Brain (organoid and tissue), 16 donors: ENCODE measurements at places on chromosomes 7 and 10.

GRCh38 chr7:155300641-155301452, 3.2 kb downstream of the INSIG1 start:
- DNase-seq, result no peak

GRCh38 chr7:37493123-37493522, 44.5 kb upstream of the ELMO1 start:
- DNase-seq, result no peak

GRCh38 chr10:62907470-62908212, 91.5 kb upstream of the EGR2 start:
- DNase-seq, result no peak

GRCh38 chr10:114412907-114413797, 8.8 kb upstream of the AFAP1L2 start:
- DNase-seq, result no peak

GRCh38 chr10:60777696-60778213, 523 bp upstream of the CDK1 start:
- no peak for DNase-seq

GRCh38 chr7:105990727-105991453, 27.8 kb downstream of the CDHR3 start:
- DNase-seq, result peak; percentile 75

- no peak for DNase-seq
Observed at GRCh38 chr7:75819711-75820110, 6.1 kb upstream of the CCL24 start.

- DNase-seq, result no peak
Observed at GRCh38 chr7:154583454-154583853, 419.5 kb downstream of the PAXIP1 start.

- DNase-seq, result no peak
Observed at GRCh38 chr10:103734731-103735130, 120.6 kb downstream of the SH3PXD2A start.

- DNase-seq, result no peak
Observed at GRCh38 chr10:68506411-68506810, 20.9 kb downstream of the SLC25A16 start.

- no peak for DNase-seq
Observed at GRCh38 chr10:69728335-69728870, 73.3 kb upstream of the COL13A1 start.

GRCh38 chr7:150003304-150003810, 129.6 kb downstream of the ATP6V0E2 start:
- no peak for DNase-seq

- DNase-seq, result no peak
Observed at GRCh38 chr10:90579602-90580242, 278.1 kb downstream of the HTR7 start.

- no peak for DNase-seq
Observed at GRCh38 chr10:33101392-33101787, 143.4 kb upstream of the ITGB1 start.

DNA sequence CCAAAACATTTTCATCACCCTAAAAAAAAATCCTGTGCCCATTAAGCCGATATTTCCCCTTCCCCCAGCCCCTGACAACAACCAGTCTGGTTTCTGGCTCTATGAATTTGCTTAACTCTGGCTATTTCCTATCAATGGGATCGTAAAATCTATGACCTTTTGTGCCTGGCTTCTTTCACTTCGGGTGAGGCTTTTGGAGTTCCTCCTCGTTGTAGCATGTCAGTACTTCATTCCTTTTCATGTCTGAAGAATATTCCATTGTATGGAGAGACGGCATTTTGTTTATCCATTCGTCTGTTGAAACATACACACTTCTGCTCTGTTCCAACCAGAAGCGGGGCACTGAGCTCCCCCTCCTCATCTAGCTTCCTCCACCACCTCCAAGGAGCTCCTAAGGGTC, 29.5 kb downstream of the TACC2 start:
- DNase-seq, result no peak

DNA sequence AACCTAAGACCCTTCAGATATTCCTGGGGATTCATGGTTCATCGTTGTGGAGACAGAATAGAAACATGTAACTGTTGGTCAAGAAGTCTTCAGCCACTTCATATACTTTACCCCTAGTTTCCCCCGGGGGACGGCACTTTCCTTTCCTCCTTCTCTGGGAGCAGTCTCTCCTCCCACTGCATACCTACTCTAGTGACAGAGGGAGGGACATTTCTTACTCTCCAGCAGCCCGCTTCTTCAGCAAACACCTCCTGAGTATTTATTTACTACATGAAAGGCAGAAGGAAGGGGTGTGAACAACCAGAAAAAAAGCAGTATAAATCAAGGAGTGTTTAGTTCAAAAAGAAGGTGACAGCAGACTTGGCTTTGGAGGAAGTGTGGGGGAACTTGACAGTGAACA, 69.0 kb downstream of the LHFPL3 start:
- no peak for DNase-seq

DNA sequence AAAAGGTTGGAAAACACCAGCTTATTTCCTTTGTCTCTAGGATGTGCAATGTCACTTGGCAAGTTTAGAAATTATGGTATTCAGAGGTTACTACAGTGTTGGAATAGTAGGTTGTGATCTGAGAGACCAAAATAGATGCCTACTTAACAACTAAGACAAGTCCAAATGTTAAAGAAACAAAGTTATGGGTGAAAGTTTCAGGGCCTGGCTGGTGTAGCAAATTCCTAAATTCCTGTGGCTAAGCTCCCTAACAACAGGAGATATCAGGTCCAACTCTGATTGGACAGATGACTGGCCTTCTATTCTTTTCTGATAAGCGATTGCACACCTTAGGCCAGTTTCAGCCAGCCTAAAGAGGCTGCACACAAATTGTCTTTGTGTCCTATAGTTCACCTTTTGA, 873.5 kb downstream of the REEP3 start:
- no peak for DNase-seq

DNA sequence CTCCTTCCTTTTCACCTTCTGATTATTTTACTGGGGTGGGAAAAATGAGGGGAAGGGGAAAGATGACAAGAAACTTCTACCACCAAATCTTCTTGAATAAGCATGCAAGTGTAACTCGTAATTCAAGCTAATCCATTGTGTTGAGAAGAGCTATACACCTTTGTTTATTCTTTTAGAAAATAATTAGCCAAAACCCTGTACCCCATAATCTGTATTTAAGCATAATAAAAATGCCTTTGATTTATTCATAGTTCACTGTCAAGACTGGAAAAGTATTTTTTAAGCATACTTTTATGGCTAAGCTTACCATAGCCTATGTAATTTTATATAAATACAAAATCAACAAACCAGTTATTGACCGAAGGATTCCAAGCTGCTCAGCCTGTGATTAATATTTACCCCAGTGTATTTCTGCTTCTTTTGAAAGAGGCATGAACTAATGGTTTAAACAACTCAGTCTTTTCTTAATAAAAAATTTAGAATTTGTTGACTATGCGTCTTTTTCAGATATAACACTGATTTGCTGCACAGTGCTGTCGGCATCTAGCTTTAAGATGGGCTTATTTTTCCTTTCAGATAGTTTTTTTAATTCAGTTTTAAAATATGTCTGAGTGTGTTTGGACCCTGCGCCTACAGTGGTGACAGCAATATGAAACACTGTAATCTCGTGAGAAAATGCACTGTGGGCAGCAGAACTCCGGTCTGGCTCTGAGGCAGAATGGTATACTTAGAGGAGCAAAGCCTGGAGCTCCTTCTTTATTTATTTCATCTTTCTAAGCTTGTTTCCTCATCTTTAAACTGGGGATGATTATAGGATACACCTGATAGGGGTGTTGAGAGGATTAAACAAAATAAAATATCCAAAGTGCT, 238.8 kb upstream of the LRGUK start:
- DNase-seq, result no peak

- no peak for DNase-seq
Observed at GRCh38 chr10:130326954-130327353, 190.8 kb downstream of the GLRX3 start.

GRCh38 chr10:48767373-48768143, 82.9 kb downstream of the WDFY4 start:
- no peak for DNase-seq

- DNase-seq, result peak; percentile 81
Observed at GRCh38 chr7:47622946-47623640, 41.2 kb upstream of the TNS3 start.

DNA sequence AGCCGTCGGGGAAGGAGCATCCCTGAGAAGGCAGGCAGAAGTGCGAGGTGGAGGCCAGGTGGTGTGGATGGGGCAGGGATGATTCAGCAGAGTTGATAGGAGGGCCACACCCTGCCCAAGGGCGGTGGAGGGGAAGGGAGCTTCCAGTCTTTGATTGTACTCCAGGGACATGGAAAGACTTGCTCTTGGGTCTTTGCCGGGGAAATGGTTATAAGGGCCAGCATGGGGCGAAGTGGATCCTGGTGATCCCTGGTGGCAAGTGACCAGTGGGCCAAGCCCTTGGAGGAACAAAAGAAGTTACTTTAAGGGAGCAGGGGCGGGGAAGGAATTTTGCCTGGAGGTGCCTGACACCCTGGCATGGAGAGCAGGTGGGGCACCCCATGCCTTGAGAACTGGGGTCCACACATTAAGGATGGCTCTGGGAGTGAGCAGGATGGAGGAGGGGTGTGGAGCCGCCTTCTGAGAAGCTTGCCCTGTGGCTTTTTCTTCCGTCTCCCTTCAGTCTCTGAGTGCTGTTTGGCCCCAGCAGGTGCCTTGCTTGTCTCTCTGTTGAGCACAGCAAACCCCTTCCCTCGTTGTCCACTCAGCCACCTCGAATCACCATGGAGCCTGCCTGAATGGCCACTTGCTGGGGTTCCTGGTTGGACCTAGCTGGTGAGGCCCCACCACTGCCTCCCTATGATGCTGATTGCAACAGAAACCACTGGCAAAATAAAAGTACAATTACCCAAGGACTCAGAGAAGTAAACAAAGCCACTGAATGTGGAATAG, 83.9 kb downstream of the RAMP3 start:
- no peak for DNase-seq

- no peak for DNase-seq
Observed at GRCh38 chr7:36285276-36285675, 104.4 kb upstream of the ANLN start.

DNA sequence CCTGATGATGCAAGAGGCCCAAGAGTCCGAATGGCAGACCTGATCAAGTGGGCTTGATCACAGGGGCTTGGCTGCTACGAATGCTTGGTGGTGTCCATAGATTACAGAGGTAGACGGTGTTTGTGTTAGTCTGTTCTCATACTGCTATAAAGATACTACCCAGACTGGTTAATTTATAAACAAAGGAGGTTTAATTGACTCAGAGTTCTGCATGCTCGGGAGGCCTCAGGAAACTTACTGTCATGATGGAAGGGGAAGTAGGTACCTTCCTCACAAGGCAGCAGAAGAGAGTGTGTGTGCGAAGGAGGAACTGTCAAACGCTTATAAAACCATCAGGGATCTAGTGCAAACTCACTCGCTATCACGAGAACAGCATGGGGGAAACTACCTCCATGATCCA, 268.9 kb upstream of the KLF6 start:
- DNase-seq, result no peak

- no peak for DNase-seq
Observed at GRCh38 chr7:40057292-40057691, 77.1 kb downstream of the MPLKIP start.

DNA sequence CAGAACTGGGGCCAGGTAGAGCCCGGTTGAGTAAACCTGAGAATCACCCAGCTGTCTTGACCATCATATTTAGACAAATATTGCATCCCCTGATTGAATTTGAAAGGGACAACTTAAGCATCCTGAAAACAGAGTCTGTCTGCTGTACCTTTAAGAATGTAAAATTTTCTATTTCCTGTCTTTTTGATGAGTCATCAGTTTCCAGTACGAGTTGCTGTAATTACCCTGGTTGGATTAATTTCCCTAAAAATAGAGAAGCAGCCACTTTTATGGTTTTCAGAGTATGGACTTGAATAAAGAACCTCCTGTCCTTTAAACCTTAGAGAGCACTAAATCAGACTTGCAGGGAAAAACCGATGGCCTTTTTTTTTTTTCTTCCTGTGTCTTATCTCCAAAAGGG, 164.6 kb upstream of the SH2B2 start:
- DNase-seq, result peak; percentile 36

GRCh38 chr10:114766470-114766869, 55.1 kb upstream of the FHIP2A start:
- no peak for DNase-seq

DNA sequence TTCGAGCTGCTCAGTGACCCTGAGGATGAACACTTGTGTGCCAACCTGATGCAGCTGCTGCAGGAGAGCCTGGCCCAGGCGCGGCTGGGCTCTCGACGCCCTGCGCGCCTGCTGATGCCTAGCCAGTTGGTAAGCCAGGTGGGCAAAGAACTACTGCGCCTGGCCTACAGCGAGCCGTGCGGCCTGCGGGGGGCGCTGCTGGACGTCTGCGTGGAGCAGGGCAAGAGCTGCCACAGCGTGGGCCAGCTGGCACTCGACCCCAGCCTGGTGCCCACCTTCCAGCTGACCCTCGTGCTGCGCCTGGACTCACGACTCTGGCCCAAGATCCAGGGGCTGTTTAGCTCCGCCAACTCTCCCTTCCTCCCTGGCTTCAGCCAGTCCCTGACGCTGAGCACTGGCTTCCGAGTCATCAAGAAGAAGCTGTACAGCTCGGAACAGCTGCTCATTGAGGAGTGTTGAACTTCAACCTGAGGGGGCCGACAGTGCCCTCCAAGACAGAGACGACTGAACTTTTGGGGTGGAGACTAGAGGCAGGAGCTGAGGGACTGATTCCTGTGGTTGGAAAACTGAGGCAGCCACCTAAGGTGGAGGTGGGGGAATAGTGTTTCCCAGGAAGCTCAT, 1.1 kb downstream of the DDIT4 start:
- peak; percentile 66 for DNase-seq

DNA sequence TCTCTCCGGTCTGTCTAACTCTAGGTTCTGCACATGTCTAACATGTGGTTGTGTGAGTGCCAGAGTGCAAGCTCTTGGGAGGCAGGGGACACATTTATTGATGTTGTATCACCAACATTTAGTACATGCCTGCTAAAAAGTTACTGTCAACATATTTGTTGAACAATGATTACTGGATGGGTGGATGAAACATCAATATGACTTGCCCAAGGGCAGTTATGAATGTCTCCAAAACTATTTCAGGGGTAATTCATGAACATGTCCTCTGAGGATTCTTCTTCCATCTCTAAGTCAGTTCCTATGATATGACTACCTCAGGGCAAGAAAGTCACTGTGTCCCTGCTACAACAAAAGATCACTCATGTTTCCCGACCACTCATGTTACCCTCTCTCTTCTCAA, 91.3 kb upstream of the STEAP1B start:
- no peak for DNase-seq

DNA sequence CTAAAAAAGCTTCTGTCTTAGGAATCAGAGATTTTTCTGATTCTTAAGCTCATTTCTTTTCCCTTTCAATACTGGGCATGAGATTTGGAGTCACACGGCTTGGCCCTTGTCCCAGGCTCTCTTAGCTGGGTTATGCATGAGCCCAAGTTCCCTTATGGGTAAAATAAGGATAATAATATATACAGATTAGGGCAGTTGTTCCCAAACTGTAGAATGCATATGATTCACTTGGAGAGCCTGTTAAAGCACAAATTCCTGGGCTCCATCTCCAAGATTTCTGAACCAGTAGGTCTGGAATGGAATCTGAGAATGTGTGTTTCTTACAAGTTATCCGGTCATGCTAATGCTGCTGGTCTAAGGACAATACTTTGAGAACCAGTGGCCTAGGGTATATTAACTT, 154.0 kb downstream of the REEP3 start:
- no peak for DNase-seq

- no peak for DNase-seq
Observed at GRCh38 chr7:139591550-139592195, 68.2 kb downstream of the CLEC2L start.
